ENCODE measurements at places on chromosomes 7 and 10.

GRCh38 chr7:95190515-95190914 is 133.8 kb downstream of the PON1 start:
- no peak for DNase-seq

GRCh38 chr10:24951201-24952142 is 934 bp downstream of the PRTFDC1 start:
- no peak for DNase-seq

- DNase-seq: no peak
Measured at GRCh38 chr10:68989317-68989990, 851 bp downstream of the KIFBP start.

GRCh38 chr7:32194537-32194936 is 124.3 kb upstream of the PDE1C start:
- DNase-seq: no peak

GRCh38 chr7:74674166-74674565 is 16.6 kb downstream of the GTF2I start:
- no peak for DNase-seq

DNA sequence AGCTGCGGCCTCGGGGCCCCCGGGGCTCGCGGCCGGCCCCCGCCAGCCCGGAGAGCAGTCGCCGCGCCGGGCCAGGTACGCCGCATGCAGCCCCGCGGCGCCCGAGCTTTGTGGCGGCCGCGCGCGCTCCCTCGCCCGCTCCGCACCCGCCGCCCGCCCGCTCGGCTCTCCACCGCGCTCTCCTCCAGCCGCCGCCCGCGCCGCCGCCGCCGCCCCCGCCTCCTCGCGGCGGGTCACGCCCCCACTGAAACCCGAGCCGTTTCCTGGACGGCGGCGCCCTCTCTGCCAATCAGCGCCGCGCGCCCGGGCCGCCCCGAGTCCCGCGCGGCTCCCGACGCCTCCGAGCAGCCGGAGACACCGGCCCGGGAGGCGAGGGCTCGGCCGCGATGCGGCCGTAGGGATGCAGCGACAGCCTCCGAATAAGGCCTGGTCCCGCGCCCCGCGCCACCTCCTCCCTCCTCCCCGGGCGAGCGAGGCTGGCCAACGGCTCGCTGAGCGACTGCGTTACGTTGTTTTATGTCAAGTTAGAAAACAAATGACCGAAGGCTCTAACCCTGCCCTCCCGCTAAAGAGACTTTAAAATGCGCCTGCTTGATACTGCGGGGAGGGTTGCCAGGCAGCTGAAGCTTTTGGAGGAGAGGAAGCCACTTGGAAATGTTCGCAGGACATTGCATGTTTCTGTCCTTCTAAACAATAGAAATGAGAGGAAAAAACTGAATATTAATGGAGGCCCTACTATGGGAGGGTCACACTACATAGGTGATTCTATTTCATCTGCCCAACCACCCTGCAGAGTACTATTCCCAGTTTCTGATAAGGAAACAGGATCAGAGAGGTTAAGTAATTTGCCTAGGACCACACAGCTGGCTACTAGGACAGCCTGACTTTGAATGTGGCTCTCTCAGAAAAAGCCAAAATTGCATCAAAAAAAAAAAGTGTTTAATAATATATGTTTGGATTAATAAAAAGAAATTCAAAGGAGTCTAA is at the start of gene FGFR2:
TSS of gene FGFR2 (minus strand) at position 182 of the 987 bp plus-strand sequence. CDS start 4,627 bp downstream, outside the sequence.
- peak; percentile 36 for DNase-seq

DNA sequence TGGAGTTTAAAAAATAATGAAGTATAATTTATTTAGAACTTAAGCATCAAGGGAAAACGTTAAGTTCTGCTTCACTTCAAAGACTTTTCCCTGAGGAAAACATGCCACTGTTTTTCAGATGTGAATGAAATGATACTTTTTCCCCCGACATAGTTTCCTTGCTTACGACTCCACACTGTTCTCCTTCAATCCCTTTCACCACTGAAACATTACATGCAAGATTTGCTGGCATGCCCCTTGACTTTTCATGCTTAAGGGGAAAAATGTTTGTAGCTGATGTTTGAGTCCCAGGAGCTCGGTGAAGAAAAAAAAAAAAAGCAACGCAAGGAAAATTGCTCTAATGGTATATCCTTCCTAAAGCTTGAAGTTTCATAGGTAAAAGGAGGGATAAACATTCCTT is 10.0 kb downstream of the GLI3 start:
- no peak for DNase-seq

GRCh38 chr10:34995925-34996324 is 94.2 kb downstream of the CUL2 start:
- DNase-seq: no peak

DNA sequence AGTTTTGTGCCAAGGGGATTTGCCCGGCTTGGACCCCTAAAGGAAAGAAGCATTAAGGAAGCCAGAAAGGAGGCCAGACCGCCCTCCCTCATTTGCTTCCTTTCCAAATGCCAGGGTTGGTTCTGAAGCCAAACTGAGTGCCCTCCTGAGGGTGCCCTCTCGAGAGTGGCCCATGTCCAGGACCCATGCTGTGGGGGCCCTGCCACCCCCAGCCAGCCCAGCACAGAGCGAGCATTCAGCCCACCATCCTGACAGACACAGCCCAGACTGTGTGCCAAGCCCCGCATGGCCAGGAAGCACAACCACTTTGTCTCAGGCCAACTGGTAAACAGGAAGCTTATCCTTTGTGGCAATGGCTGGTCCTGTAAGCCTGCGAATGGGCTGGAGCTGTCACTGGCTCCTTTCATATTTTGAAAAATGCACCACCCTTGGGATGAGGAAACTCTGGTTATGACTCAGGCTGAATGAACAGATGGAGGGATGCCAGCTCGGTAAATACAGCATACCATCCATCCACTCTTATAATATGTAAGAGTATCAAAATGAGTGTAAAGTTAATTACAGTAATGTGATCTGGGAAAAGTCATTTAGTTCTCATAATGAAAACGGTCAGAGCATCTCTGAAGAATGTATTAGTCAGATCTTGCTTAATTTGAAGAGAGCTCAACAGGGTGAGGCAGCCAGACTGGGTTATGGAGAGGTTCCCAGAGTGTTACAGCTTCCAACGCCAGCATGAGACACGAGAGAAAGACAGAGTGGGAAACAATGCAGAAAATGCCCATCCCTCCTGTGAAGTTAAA is 65.0 kb downstream of the STK17A start:
- no peak for DNase-seq

DNA sequence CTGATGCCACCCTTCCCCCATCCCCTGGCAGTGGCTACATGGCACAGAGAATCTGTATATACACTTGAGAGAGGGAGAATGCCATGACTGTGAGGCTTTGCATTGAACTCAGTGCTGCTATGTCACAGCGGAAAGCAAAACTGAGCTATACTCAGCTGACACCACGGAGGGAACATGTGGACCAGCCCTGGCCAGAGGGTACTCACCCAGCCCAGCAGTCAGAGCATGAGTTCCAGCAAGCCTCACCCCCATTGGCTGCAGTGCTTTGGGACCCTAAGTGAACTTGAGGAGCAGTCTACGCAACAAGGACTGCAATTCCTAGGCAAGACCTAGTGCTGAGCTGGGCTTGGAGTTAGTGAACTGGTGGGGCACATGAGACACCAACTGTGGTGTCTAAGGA is 10.3 kb upstream of the AOC1 start:
- DNase-seq: no peak

DNA sequence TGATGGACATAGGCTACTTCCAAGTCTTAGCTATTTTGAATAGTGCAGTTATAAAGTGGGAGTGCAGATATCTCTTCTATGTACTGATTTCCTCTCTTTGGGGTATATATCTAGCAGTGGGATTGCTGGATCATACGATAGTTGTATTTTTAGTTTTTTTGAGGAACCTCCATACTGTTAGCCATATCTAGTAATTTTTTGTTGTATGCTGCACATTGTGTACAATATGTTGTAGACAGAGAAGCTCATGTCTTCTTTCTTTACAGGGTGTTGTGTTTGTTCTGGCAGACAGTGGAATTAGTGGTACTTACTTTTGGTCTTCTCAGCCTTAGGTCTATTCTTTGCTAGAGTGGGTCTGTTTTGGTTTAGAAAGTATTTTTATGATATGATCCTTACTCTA is 13.7 kb upstream of the DIP2C start:
- DNase-seq: no peak

DNA sequence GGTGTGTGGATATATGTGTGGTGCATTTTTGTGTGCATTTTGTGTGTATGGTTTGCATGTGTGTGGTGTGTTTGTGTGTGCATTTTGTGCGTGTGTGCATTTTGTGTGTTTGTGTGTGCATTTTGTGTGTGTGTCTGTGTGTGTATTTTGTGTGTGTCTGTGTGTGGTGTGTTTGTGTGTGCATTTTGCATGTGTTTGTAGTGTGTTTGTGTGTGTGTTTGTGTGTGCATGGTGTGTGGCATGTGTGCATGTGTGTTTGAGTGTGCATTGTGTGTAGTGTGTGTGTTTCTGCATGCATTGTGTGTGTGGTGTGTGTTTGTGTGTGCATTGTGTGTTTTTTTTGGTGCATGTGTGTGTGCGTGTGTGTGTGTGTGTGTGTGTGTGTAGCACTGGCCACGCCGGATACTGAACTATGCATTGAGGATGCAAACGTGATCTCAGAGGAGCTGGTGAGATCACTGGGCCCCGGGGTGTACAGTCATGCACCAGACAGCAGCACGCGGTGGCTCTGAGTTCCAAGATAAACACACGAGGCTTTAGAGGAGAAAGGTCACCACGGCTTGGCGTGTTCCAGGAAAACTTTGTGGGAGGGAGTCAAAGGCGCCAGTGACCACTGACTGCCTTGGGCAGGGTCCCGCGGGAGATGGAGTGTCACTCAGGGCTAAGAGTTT is 106.6 kb upstream of the SHH start:
- no peak for DNase-seq

GRCh38 chr10:21318540-21319167 is 206.8 kb downstream of the SKIDA1 start:
- no peak for DNase-seq

DNA sequence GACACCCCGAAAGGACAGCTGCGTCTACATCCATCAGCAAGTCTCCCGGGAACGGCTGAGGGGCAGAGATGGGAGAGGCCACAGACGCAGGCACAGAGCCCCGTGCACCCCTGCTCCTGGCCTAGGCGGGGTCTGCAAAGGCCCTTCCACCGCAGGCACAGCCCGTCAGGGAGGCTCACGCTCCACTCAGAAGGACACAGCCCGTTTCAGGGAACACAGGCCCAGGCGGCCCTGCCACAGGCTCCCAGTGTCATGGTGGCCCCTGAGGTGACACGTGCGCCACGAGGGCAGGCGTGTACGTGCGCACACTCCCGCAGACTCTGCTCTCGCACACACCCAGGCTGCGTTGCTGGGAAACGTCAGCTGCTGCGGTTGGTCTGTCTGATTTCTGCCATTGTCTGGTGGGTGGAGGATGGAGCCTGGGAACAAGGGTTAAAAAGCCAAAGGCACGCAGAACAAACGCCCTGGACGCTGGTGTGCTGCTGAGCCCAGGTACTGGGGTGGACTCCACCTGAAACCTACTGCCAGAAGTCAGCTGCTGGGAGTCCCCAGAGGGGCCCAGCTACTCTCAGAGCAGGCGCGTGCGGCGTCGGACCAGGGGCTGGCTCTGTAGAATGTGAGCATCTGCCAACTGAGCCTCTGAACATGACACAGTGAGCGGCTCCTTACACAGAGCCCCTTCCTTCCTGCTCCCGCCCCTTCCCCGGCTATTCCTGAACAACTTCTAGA is 13.1 kb downstream of the GPER1 start:
- no peak for DNase-seq

GRCh38 chr10:5107860-5108526 is 13.8 kb downstream of the AKR1C3 start:
- no peak for DNase-seq

All from activated T-helper 2 cell treated with anti-CD3 and anti-CD28 coated beads, Interferon-gamma antibody, Interleukin-2, Interleukin-4, amounts not matched to agents 10 μg/mL and 5 μg/mL and 100 μg/mL, durations not matched to agents 14 hours and 24 hours and 36 hours (primary cell).